ENCODE measurements at places on chromosomes 4 and X.

- no peak for DNase-seq
These were observed 80.9 kb downstream of the IL21 start for GRCh38 chr4:122539861-122540465.

DNA sequence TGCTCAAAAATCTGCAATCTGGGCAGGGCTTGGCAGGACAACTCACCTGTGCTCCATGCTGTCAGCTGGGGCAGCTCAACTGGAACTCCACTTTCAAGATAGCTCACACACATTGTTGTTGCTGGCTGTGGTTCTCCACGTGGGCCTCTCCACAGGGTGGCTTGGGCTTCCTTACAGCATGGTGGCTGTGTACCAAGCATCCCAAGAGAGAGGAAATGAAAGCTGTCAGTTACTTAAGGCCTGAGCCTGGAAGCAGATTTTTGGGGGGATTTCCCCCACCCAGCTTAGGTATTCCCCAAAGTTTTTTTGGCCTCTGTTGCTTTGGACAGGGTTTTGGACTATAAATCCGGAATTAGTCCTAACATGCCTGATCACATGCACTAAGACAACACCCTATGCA is 81.0 kb downstream of the BCOR start:
- no peak for DNase-seq

DNA sequence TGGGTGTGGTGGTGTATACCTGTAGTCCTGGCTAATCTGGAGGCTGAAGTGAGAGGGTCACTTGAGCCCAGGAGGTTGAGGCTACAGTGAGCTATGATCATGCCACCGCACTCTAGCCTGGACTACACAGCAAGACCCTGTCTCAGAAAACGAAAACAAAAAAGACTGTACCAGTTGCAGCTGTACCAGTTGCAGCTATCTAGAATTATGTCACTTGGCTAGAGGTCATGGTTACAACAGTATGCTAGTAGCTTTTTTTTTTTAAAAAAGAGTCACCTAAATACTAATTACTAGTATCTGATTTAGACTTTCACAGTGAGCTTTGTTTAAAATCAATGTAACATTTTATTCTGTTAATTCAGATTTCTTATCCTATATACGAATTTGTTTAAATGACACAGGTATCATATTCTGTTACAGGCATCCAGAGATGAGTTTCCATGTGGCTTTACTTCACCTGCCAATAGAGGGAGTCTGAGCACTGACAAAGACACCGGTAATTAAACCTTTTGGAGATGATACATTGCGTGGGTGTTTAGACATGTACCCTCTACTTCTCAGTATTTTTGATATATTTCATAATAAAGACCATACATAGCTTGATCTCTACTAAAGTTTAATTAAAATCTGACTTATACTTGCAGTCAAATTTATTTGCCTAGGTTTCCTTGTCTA is 100.2 kb upstream of the IL13RA1 start:
- DNase-seq = no peak

DNA sequence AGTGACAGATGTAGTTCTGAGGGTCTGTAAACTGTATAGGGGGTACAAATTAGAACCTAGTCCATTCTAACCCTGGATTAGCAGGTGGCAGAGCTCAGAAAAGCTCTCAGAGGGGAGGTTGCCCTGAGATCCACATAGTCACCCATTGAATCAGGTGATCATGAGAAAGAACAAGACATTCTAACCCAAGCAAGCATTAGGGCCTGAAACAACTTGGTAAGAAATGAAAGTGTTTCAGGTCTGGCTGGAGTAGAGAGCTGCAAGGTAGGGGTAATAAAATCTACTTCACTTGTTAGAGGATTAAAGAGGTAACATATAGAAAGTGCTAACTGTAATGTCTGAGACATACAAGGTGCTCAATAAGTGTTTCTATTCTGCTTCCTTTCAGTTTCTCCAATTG is 8.8 kb upstream of the BMP2K start:
- DNase-seq = no peak

All from coronary artery (tissue), 2 donors.